ENCODE measurements at places on chromosomes 16 and 17. TPM values are rescaled to one million over a fixed set of nuclear protein-coding genes. Genes with fewer than 3 reads are reported as not detected.

Gene EXOC3L1
- total RNA-seq = 0.18 TPM

Gene ACSM5
- total RNA-seq = not detected

Gene MPV17L
- total RNA-seq = not detected

Gene HSD17B1
- total RNA-seq = 1.6 TPM

Gene CDRT15
- total RNA-seq = not detected

Data from HFFc6 (cell line).